Activated naive CD4-positive, alpha-beta T cell treated with Interleukin-2 at 50 U/mL for 16 hours (primary cell): ENCODE measurements at places on chromosomes 1 and 21.
A peak's percentile ranks its signal among the peaks of the same experiment; 100 is the strongest.

GRCh38 chr1:109252893-109253802, 3.8 kb downstream of the CELSR2 start:
- no peak for DNase-seq

- no peak for DNase-seq
These were observed 3.9 kb downstream of the LAPTM5 start for GRCh38 chr1:30753660-30754123.

DNA sequence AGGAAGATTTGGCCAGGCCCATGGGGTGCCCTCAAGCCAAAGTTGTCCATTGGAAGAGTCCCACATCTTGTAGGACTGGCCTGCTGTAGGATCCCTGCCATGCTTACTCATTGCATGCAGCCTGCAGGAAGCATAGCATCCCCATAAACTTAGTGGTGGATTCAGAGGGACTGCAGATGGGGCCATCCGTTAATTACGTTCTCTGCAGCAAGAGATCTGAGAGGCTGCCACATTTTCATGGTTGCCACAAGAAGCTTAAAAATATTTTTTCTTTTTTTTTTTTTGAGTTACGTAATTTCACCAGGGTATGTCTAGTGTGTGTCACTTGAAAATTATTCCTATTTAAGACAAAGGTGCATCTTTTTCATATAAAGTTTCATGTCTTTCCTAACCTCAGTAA, 329.7 kb upstream of the USP24 start:
- no peak for DNase-seq

DNA sequence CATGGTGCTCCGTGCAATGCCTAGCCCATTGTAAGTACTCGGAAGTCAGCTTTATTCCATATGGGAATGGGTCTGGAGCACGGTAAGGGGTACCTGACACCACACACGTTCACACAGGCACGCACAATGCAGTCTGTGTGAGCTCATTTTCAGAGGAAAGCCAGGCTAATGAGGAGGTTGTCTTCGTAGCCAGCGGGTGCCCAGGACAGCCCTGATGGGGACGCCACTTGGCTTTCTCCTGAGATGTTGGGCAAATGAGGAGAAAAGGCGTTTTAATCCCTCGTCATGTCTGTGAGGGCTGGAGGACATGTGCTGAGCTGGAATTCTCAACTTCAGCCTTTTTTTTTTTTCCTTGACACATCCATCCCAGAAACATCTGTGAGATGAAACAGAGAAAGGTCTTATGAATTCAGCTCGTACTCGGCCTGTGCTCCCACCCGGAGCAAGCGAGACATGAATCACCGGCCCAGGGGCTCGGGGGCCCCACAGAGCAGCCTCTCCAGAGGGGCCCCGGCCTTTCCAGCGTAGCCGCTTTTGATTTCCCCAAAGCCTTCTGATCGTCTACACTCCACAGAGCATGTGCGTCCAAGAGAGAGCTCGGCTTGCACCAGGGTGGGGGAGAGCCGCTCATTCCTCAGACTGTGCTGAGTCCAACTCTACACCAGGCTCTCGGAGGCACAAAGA, 125.1 kb downstream of the EPHB2 start:
- DNase-seq, result no peak

- DNase-seq, result no peak
These were observed 75.1 kb downstream of the UCHL5 start for GRCh38 chr1:192984080-192984479.

- no peak for DNase-seq
These were observed 585.7 kb upstream of the CAMK1G start for GRCh38 chr1:208997726-208998312.

GRCh38 chr1:2003541-2004131, at the start of gene CFAP74:
TSS of gene CFAP74 (minus strand) at chr1:2003786. CDS start at chr1:1990956, 12,830 bp downstream.
- DNase-seq, result no peak

DNA sequence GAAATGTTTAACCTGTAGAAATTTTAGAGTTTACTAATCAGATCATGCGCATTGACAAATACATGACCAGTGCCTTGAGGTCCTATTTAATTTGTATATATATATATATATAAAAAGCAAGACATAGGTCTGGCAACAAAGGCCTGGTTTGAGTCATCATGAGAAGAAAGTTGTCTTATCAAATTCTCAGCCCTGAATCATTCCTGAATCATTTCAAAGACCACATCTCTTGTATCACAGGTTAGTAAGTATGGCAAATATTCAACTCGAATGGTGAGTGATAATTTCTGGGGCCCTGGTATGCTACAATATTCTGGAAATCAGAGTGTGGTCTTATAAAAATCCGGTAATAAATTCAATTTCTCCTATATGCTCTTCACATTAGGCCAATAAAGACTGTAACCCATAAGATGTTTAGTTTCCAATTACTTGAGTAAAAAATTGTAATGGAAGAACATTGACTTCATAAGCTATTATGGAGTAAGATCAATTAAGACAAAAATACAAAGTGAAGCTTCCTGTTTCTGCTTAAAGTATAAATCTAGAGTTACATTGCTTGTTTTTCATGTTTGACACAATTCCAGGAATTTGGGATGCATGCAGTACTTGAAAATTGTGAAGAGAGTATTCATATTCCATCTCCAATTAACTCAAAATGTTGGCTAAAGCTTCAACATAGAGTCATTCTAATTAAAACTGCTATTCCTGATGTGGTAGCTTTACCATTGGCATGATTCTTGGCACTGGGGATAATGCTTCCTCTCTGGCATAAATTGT, 309.4 kb downstream of the BRINP3 start:
- no peak for DNase-seq

DNA sequence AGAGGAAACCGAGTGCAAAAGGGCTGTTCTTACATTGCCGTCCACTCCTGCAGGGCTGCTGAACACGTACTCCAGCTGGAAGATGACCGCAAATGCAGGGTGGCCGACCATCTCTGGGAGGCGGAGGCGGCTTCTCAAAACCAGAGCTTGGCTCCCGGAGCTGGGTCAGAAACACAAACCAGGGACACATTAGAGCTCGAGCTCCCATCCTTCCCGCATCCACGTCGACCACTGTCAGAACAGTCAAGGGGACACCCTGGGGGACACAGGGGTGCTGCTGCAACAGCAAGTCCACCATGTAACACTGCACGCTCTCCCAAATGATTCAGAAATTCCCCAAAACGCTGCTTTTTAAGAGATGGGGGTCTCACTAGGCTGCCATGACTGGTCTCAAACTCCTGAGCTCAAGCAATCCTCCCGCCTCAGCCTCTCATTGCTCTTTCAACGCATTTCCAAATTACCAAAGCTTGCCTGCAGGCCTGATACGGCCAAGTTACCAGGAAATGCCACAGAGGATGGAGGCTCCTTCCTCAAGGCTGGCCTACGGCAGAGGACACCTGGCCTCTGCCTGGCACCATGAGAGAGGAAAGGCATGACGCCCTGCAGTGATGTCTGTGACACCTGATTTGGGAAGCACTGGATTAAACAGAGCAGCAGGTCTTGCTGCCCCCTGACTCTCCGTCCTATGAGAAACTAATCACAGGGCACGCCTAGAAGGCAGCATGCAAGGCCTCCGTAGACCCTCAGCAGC, 45.0 kb downstream of the NPHP4 start:
- no peak for DNase-seq

DNA sequence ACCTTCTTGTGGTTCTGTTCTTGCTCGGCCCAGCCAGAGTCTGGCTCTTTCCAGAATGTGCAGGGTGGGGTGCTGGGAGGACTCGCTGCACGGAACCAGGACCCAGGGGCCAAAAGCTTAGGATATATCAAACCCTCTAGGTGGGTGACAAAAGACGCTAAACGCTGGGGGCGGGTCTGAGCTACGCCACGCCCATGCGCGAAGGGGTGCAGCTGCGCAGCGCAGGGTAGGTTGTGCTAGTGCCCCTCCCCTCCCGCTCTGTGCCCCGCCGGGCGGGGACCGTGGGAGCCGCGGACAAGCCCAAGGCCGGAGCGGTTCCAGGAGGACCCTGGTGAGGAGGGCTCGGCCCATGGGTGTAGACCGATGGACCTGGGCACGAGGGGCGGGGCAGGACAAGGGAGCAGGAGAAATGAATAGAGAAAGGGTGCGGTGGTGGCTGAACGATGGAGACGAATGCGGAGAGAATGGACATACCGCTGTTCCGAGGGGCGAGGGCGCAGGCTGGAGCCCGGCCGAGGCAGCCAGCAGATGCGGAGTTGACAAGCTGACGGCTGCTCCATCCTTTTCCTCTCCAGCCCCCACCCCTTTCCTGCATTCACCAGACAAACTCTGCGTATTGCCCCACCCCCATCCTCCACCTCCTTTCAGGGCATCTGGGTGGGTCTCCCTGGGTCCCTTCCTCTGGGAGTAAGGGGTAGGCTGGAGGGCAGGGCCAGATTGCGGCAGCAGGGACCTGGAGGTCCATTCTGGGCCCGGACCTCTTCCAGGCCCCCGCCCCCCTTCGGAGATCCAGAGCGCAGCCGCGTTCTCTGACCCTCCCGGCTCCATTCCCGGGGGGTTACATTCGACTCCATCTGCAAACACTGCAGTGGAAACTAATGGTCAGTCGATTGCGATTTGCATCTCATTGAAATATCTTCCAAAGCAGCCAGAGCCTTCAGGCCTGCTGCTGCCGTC, at the start of gene RUSC1:
RUSC1 (plus strand) TSS at position 234 of the 957 bp plus-strand sequence. CDS start 880 bp downstream, outside the sequence.
- DNase-seq, result peak; percentile 75

- peak; percentile 15 for DNase-seq
These were observed 6.0 kb downstream of the TFF1 start for GRCh38 chr21:42360317-42360716.

- no peak for DNase-seq
These were observed 3.3 kb upstream of the PIGK start for GRCh38 chr1:77222496-77222895.

GRCh38 chr1:88595355-88596002, 88.6 kb upstream of the PKN2 start:
- DNase-seq, result no peak

DNA sequence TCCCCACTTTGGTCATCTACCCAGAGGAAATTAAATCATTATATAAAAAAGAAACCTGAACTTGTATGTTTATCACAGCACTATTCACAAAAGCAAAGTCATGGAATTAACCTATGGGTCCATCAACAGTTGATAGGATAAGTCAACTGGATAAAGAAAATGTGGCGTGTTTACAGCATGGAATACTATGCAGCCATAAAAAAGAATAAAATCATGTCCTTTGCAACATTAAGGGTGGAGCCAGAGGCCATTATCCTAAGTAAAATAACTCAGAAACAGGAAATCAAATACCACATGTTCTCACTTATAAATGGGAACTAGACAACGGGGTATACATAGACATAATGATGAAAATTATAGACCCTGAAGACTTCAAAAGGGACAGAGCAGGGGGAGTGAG, 27.6 kb upstream of the KCNK1 start:
- DNase-seq, result no peak

DNA sequence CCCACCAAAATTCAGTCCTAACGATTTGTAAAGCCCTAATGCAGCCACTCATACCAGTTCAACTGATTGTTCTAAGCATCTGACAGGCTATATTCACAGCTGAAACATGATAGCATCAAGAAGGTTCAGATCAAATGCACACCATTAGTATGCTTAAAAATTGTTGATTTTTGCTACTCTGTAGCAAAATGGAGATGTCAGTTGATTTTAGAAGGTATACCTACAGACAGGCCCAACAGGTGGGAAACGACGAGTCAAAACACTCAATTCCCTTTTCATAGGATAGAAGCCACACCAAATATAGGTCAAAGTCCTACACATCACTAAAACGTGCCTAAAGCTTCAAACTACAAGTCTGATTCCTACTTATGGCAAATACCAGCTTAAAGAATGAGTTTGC, 6.7 kb downstream of the SFPQ start:
- no peak for DNase-seq

- DNase-seq, result no peak
These were observed 17.5 kb upstream of the VSIG8 start for GRCh38 chr1:159879977-159880376.

- no peak for DNase-seq
These were observed 132.8 kb downstream of the PTPRC start for GRCh38 chr1:198771563-198772153.

DNA sequence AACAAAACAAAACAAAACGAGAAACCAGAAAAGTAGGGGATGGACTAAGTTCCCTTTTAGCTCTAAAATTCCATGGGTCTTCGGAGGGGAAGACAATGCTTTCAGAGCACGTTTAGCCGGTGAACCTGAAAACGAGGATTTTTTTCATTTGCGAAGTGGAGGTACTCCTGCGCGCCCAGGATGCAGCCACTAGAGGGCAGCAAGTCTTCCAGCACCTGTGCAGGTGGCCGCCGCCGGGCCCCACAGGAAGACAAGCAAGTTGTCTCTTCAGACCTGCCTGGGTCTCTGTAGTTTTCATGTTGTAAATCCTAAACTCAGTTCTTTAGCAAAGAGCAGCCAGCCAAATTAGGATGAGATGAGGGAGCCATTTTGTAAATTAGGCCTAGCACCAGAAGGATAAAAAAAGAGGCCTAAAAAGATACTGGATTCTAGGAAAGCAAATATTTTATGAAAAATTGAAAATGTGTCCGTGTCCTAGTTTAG, 17.7 kb upstream of the SNX27 start:
- DNase-seq, result peak; percentile 85

GRCh38 chr1:223006371-223006770, 136.7 kb downstream of the TLR5 start:
- DNase-seq, result no peak

DNA sequence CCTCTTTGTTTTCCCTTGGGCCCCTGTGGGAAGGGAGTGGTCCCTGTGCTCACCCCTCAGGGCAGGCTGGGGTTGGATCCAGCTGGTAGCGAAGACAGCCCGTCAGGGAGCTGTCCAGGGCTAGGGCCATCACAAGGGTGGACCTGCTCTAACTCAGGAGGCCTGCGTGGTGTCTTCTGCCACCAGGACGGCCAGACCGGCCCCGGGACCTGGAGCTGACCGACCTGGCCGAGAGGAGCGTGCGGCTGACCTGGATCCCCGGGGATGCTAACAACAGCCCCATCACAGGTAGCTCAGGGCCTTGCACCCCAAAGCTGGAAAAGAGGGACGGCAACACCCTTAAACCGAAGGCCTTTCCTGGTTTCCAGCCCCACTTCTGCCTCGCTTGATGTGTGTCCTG, 64.2 kb upstream of the CNTN2 start:
- no peak for DNase-seq

DNA sequence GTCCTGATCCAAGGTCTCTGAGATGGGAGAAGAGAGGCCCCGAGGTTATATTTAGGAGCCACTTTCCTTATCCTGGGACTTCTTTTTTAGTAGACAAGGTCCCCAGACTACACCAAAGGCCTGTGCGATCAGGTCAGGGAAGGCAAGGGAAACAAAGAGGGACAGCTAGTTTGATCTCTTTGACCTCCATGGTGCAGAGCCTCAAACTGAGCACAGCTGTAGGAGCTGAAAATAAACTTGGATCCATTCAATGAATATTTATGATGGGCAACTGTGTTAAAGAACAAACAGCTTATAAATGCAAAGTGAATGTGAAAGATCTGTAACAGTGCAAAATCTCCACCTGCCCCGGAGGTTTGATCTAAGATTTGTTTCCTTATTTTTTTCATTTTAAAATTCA, 256.6 kb downstream of the DYRK1A start:
- DNase-seq, result no peak

DNA sequence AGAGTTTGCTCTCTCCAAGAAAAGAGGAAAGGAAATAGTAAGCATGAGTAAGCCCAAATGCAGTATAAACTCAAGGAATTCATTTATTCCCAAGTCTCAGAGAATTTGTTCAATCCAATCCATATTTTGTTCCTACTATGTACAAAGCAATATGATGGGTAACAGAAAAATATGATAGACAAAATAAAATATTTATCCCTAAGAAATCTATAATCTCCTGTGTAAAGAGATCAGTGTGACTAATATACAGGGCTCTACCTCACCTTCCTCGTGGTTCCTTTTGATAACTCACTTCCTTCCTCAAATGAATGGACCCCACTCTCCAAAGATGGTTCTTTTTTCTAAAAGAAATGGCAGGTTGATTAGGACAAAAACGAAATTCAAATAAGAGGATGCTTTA, 7.6 kb downstream of the CLSPN start:
- no peak for DNase-seq

- peak; percentile 58 for DNase-seq
These were observed 16.1 kb downstream of the ENSA start for GRCh38 chr1:150613061-150613920.
